ENCODE measurements at places on chromosomes 11 and 22. TPM values are rescaled to one million over a fixed set of nuclear protein-coding genes. Genes with fewer than 3 reads are reported as not detected.

Gene MAJIN
- total RNA-seq, result not detected

Gene LARGE1
- 37.3 TPM for total RNA-seq

Gene PDGFD
- 13.1 TPM for total RNA-seq

Gene TNNT3
- 2.0 TPM for total RNA-seq

Gene NUMA1
- 129 TPM for total RNA-seq

Gene KCNJ5
- 1.6 TPM for total RNA-seq

Gene NXPE2
- total RNA-seq, result 0.78 TPM

Gene C11orf87
- 29.8 TPM for total RNA-seq

Gene OR2AT4
- not detected for total RNA-seq

Gene OR52N4
- not detected for total RNA-seq

Gene OR4C45
- not detected for total RNA-seq

Gene SLC35E4
- total RNA-seq, result 5.5 TPM

Gene FAM111A
- total RNA-seq, result 10.5 TPM

Gene IFITM1
- total RNA-seq, result 6.9 TPM

Gene CRELD2
- total RNA-seq, result 17.5 TPM

Gene MPEG1
- 2.8 TPM for total RNA-seq

Gene LDHAL6A
- 0.62 TPM for total RNA-seq

Gene SHANK2
- 47.1 TPM for total RNA-seq

Gene DMC1
- 4.1 TPM for total RNA-seq

Gene DGCR2
- 68.0 TPM for total RNA-seq

Gene SCO2
- total RNA-seq, result 0.78 TPM

Gene FAM227A
- 3.7 TPM for total RNA-seq

Gene AQP11
- total RNA-seq, result 5.9 TPM

Gene NAGA
- 10.0 TPM for total RNA-seq

Gene IL18BP
- total RNA-seq, result 2.7 TPM

Gene FGF3
- total RNA-seq, result not detected

Gene KCNQ1OT1
- 2.8 TPM for total RNA-seq

Gene TMEM191B
- total RNA-seq, result 0.94 TPM

Gene OR51B4
- 0.31 TPM for total RNA-seq

Gene MAPK1
- total RNA-seq, result 76.0 TPM

Gene OR5P2
- not detected for total RNA-seq

Gene SLC5A1
- total RNA-seq, result not detected

Gene CBLIF
- total RNA-seq, result not detected

Gene FXYD2
- 0.62 TPM for total RNA-seq

Gene APOBEC3H
- total RNA-seq, result not detected

Gene TUB
- 88.3 TPM for total RNA-seq

Gene SCGB1C1
- total RNA-seq, result not detected

Data from occipital lobe (tissue), 3 donors.